ENCODE measurements at places on chromosomes 6 and 20.
A peak's percentile ranks its signal among the peaks of the same experiment; 100 is the strongest.

DNA sequence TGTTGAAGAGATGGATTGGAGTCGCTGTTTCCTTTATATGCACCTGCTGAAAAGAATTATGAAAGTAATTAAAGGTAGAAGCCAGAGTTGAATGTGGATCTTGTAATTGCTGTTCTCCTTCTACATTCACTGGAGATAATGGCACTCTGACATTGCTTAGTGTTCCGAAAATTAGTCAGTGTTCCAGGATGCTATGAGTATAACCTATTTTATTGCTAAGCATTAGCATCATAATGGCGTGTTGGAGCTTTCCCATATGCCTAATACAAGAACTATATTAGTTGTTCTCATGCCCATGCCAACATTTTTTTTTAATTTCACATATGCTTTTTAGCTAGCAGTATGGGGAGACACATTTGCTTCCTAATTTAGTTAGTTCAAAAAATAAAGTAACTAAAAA, 236.4 kb downstream of the ARHGAP18 start:
- no peak for DNase-seq

DNA sequence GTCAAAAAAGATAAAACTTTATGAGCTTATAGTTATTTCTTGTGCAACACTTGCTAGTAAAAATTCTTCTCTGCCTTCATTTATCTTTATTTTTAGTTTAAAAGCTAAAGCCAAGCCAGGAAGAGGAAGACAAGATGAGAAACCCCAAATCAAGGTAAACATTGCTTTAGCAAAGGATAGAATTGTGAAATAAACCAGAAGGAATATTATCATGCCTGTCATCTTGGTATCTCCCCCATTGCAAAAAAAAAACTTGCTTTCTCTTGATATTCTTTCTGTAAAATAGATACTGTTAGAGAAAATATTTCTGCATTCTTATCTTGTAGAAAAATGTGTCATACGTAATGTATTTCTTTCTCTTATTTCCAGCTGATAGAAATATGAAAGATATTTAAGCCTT, 432.8 kb downstream of the GJA1 start:
- DNase-seq: no peak

- no peak for DNase-seq
These were observed 220.4 kb downstream of the LY86 start for GRCh38 chr6:6808915-6809314.

DNA sequence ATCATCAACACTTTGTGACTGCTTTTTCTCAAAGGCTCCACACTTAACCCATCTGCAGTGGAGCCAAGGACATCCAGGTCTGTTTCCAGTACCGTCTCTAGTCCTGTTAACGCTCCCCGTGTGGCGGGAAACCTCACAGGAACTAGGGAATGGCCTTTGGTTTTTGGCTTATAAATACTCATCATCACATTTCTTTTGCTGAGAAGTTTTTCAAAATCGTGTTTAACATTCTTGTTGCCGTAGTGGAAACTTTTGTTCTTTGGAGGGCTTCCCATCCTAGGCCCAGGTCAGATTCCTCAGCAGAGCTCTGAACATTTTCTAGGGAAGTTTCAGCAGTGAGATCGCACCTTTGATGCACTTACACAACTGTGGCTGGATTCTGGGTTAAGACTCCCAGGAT, 24.6 kb downstream of the DAAM2 start:
- DNase-seq: no peak

DNA sequence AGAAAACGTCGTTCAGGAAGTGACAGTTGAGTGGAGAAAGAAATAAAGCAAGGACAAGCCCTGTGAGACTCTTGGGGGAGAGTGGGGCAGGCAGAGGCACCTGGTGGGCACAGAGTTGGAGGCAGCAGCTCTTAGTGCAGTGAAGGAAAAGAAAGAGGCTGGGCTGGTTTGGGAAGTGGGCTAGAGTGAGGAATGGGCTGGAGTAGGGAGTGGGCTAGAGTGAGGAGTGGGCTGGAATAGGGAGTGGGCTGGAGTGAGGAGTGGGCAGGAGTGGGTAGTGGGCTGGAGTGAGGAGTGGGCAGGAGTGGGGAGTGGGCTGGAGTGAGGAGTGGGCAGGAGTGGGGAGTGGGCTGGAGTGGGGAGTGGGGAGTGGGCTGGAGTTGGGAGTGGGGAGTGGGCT, 43.7 kb upstream of the BCAS1 start:
- no peak for DNase-seq

- no peak for DNase-seq
These were observed 15.8 kb downstream of the MAN1A1 start for GRCh38 chr6:119333707-119334295.

DNA sequence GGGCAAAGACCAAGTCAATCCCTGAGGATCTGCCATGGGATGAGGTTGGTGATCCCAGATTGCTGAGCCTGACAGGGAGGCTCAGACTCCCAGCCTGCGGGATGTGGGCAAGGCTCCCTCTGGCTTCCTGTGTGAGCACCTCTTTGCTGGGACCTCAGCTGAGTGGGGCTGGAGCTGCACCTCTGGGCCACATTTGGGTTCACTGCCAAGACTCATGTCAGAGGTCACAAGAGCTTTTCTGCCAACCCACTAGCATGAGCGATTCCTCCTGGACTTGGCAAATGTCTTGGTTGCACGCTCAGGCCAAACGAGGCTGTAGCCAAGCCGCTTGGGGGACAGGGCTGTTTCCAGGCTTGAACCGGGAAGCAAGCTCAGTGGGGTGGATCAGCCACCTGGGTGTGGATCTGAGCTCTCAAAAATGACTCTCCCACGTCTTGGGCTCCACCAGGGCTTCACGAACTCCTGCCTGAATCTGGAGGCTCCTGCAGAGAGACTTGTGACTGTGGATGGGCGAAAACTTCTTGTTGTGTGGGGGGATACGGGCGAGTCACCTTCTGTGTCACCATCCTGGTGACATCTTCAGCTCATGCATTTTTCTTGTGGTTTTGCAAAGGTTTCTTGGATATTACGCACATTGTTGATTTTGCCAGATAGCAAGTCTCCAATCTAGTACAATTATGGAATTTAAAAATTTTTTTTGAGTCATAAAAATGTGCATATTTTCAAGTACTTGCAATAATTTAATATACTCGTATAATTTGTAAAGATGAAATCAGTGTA, 359.5 kb downstream of the CDH4 start:
- DNase-seq: no peak

GRCh38 chr6:15477746-15478145, 185.1 kb downstream of the DTNBP1 start:
- DNase-seq: no peak

DNA sequence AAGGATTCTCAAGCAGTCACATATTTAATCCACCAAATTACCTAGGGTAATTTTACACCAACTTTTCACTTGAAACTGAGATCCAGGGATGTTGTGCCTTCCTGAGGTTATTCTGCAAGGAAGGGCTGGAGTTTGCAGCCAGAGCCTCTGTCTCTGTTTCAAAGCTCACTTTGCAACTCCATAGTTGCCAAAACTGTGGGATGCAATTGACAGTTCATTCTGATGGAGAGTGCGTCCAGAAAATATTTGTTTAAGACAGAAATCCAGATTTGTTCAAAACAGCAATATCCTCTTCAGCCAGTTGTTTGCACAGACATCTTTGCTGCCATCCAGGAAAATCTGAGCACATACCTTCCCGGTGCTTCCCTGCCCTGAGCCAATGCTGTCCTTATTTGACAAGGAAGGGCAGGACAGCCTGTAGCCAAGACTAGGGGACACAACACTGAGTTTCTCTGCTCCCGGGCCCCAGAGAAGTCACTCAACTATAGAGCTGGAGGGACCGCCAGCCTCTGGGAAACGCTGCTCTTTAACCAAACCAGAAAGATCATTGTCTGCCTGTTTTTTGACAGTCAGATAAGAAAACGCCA, 297.4 kb downstream of the HIVEP2 start:
- no peak for DNase-seq

GRCh38 chr6:25018568-25018954, 82.8 kb upstream of the RIPOR2 start:
- no peak for DNase-seq

- no peak for DNase-seq
These were observed 4.3 kb downstream of the PFDN4 start for GRCh38 chr20:54212226-54212625.

- no peak for DNase-seq
These were observed 8.8 kb downstream of the BICRAL start for GRCh38 chr6:42790549-42791181.

DNA sequence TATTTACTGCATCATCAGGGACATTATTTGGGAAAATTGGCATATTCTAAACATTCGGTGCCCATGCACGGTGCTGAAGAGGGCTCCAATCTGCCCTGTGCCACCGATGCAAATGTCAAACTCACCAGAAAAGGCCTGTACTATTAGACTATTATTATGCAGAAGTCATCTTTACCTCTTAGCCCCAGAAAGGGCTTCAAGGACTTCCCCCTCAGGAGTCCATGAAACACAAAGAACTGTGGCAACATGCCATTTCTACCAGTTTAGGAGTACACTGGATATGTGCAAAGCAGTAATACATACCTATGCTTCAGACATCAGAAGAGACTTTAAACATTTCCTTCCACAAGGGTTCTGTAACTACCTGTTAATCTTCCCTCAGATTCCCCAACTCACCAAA, 8.6 kb downstream of the DIDO1 start:
- no peak for DNase-seq

DNA sequence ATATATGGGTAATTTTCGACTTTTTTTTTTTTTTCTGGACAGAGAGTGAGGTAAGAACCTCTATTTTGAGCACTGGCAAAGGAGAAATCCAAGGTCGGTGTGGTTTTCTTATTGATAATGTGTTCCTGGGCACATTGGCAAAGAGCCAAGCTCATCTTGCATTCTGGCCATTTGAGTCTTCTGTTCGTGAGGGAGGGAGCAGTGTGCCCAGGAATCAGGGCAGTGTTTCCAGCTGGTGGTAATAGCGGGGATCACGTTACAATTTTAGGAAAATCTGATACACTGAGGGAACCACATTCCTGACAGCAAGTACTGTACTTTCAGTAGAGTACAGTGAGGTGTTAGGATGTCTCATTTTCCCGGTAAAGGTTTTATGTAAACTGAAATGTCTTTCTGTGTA, 442.3 kb upstream of the MAP3K7 start:
- DNase-seq: no peak

DNA sequence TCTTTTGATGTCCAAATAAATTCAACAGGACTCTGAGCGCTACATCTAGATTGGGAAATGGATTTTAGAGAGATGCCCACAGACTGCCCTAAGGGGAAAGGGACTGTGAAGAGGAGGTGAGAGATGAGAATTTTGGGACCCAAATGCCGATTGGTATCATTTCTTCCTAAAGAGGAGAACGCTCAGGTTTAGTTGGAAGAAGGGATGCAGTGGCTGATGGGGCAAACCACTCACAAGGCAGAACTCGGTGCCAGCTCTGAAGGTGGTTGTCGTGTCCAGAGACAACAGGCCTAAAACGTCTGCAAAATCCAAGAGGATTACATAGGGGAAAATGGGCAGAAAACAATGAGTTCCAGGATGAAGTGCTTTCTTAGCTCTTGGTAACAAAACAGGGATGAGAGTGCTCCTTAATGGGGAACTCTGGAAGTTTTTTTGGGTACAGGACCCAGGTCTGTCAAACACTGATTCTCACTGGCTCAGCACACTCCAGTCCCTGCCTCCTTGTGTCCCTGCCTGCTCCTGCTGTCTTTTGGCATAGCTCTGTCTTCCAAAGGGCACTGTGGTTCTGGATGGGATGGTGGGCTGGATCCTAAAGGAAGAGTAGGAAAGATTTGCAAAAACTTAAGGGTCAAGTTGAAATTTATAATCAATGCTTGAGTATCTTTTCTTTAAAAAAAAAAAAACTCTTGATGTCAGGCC, 29.0 kb downstream of the NEDD9 start:
- no peak for DNase-seq

GRCh38 chr20:48184229-48184628, 398.9 kb upstream of the SULF2 start:
- no peak for DNase-seq

- DNase-seq: no peak
These were observed 122.4 kb upstream of the VGLL2 start for GRCh38 chr6:117142995-117143394.

DNA sequence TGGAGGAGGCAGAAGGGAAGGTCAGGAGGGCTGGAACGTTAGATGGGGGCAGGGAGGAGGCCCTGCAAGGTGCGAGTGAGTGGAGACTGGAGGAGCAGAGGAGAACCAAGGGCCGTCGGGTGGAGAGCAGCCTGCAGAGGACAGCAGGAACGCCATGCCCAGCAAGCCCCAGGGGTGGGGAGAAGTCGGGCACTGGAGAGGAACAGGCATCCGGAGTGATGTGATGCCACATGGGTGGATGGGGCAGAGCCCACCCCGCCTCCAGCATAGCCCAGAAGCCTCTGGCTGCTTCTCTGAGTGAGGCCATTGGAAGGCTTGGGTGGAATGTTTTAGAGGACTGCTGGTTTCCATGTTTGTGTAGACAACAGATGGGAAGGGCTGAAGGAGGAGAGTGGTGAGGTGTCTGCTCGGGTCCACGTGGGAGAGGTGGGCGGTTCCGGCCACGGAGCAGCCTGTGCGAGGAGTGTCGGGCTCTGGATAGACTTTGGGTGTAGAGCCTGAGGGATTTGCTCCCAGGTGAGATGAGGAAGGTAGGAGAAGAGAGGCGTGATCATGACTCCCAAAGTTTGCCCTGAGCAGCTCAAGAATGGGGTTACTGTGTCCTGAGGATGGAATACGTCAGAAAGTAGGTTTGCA, 221.4 kb downstream of the SMOC2 start:
- no peak for DNase-seq

GRCh38 chr6:43579171-43579570, 3.2 kb downstream of the POLH start:
- no peak for DNase-seq

- DNase-seq: no peak
These were observed 64.9 kb upstream of the PAX1 start for GRCh38 chr20:21640556-21640955.

DNA sequence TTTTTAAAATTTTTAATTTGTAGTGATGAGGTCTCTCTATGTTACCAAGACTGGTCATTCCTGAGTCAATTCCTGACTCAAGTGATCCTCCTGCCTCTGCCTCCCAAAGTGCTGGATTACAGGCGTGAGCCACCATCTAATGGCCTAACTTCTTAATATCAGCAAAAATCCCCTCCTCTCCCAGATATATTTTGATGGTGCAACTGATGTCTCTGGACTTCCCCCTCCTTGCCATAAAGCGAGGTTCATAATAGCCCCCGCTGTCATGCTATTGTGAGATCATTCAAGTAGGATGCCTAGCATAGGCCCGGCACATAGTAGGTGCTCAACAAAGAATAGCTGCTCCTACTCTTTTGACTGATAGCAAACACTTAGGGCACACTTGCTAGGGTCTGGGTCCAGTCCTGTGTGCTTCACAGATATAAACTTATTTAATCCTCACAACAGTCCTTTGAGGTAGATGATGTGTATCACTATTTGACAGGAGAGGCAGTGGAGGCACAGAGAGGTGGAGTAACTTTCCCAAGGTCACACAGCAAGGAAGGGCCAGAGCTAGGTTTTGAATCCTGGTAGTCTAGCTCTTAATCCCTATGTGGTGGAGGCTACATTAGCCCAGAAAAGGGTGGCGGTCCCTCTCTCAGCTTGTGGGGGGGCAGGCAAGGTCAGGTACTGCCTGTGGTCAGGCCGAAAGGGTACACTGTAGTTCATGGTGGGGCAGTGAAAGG, 14.6 kb downstream of the SRC start:
- DNase-seq: no peak

- no peak for DNase-seq
These were observed 1.5 kb upstream of the CRIP3 start for GRCh38 chr6:43310134-43310533.

GRCh38 chr6:11094411-11094851, 797 bp downstream of the SMIM13 start:
- DNase-seq: peak; percentile 31
